AG04449 (cell line): ENCODE measurements at places on chromosomes 6 and 20.
A peak's percentile ranks its signal among the peaks of the same experiment; 100 is the strongest.

DNA sequence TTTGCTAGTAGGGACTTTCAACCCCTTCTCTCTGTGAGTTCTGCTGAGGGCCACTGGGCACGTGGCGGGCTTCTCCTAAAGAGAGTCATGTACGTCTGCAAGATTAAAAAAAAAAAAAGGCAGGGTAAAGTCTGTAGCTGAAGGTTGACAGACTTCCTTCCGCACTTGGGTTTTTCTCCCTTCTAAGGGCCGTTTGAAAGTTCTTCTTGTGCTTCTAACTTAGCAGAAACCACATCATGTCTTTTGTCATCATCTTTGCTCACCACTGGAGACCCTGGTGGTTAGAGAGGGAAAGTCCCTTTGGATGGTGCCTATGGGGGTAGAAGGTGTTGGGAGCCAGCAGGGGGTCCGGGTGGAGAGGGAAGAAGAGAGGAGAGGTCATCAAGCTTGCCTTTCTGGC lies 31.4 kb downstream of the PRDM1 start:
- DNase-seq: no peak

GRCh38 chr6:71474942-71475341 lies 186.3 kb downstream of the OGFRL1 start:
- DNase-seq: no peak

GRCh38 chr6:2433711-2434110 lies 188.3 kb upstream of the GMDS start:
- no peak for DNase-seq

GRCh38 chr6:5732496-5732895 lies 274.2 kb downstream of the NRN1 start:
- DNase-seq: no peak

GRCh38 chr6:129331450-129332138 lies 378.4 kb downstream of the ARHGAP18 start:
- no peak for DNase-seq

- no peak for DNase-seq
These were observed 4.0 kb downstream of the GCM2 start for GRCh38 chr6:10877871-10878270.

- DNase-seq: no peak
These were observed 232.4 kb upstream of the RSPO3 start for GRCh38 chr6:126886106-126886505.

GRCh38 chr6:137166247-137167098 lies 7.0 kb downstream of the IL22RA2 start:
- DNase-seq: no peak

DNA sequence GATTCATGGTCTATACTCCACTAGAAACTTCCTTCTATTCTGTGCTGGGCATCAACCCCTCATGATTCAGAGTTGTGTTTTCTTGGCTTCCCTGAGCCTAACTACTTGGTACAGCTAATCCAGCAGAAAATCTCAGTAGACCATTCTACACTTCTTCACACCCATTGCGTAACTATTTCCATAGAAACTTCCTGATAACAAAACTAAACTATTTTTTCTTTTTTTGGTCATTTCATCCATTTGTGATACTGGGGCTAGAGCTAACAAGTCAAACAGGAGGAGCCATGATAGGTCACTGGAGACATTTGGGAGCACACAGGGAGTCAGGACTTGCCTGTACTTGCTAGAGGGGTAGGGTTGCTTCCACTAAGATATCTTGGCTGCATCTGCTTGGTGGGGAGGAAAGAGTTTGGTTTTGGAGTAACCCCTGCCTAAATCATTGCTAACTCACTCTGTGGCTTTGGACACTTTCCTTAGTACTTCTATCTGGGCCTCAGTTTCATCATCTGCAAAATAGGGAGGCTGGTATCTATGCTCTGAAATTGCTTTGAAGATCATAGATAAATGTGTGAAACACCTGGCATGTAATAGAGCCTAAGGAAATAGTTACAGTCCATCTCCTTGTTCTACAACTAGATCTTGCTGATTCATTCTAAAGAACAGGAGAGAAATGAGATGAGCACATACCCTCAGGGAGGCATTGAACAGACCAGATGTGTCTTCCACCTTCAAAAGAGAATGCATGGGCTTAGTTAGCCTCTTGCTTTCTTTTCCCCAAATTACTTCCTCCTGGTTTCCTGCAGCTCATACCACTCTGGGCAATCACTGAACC lies 127.9 kb upstream of the ADGRF1 start:
- no peak for DNase-seq

DNA sequence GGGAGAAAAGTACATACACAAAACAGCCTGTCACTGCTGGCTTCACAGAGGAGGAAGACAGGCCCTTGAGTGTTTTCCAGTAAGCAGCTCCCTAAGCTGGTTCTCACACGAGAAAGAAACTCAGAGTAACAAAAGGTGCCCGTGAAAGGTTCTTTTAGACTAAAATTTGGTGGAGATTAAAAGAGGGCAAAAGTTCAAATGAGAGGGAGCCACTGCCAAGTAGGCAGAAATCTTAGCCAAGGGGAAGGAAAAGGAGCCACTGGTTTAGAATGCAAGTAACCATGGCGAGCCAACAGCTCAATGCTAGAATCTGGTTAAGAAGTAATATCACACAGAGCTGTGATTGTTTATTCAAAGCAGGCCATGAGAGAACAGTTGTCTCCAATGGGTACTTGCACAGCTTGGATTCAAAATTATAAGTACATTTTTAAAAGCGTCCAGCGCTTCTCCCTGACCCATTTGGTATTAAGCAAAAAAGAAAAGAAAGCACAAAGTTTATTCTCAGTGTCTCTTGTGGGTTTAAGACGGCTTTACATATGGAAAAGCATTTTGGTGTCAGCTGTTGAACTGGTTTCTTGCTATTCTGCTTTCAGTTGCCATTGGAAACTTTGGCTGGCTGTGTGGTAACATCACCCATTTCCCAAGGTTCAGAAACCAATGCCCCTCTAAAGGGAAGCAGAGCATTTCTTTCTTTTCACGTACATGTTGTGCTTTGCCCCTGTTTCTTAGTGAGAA lies 648.5 kb downstream of the RNF144B start:
- no peak for DNase-seq

DNA sequence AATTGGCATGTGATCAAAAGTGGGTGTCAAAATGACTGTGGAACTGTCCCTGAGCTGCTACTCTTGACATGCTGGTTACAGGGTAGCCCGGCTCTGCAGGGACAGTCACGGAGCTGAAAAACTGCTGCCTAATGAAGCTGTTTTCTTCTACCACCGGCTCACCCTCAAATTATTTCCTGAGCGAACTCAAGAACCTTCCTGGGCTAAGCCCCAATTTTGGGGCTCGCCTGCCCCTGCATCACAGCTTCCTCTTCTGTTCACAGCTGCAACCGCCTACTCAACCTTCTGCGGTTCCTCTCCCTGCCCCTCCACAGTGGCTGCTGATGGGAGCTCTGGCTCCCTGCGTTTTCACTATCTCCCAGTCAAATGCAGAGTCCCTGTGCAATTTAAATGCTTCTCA lies 110.8 kb upstream of the MLN start:
- DNase-seq: no peak

DNA sequence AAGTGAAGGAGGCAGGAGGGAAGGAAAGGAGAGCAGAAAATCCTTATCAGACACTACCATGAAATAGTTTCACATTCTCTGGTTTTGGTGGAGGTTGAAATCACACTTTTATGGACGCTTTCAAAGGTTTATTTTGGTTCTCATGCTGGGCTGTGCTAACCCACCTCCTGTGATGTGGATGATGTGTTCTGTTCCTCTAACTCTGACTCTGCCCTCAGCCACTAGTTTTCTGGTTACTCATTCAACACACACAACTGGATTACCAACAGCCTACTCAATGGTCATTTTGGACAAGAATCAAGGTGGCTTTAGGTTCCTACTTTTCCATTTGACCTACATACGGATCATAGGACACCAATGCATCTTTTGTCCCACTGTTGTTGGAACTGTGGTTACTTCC lies 522.1 kb upstream of the BTBD3 start:
- DNase-seq: no peak

GRCh38 chr20:57653546-57653900 lies 33.3 kb upstream of the ZBP1 start:
- no peak for DNase-seq

DNA sequence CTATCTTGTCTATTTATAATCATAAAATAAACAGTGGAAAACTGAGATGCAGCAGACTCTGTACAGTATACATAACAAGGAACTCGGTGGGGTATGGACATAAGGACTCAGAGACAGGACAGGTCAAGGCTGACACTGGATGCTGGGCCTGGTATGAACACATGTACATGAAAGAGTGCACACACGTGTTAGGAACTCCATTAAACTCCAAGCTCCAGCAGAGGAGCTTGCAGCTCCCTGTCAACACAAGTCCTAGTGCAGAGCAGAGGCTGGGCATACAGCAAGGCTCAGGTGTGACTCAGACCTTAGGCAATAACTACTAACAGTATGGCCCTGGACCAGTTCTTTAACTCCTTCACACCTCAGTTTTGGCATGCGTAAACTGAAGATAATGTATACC lies 17.1 kb downstream of the NAPB start:
- no peak for DNase-seq

DNA sequence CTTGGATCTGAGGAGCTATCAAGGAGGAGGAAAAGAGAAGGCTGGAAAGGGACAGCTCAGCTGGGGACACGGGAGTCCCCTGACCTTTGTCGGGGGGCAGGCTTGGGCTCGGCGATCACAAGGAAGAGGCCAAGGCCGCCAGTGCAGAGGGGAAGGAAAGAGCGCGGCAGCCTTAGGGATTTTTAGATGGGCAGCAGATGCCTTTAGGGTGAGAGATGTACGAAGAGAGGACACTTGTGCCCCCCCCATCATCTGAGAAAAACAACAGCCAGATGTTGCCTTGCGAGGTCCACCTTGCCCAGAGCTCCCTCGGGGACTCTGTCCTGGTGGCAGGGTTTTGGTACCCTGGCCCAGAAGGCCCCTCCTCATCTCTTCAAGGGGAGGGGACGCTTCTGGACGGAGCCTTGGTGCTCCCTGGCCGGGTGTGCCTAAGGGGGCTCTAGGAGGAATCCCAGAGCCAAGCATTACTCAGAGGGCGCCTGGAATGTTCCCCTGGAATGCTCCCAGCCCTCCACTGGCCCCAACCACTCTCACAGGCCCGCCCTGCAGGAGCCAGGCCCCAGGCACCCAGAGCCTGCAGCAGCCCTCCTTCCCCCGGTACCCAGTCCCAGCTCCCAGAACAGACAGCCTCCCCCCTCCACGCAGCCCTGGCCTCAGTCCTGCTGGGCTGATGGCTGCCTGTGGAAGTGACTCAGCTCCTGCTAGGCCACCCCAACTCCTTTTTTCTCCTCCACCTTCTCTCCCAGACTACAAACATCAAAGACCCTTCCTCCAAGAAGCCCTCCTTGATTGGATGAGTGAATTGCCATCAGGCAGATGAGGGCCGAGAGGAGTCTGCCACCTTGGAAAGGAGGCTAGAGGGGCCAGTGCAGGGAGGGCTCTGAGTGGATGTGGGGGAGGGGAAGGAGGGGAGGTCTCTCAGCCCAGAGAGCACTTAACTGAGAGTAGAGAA lies 1.8 kb downstream of the ADAM33 start:
- peak; percentile 57 for DNase-seq

- no peak for DNase-seq
These were observed 35.7 kb upstream of the CD93 start for GRCh38 chr20:23121751-23122320.

DNA sequence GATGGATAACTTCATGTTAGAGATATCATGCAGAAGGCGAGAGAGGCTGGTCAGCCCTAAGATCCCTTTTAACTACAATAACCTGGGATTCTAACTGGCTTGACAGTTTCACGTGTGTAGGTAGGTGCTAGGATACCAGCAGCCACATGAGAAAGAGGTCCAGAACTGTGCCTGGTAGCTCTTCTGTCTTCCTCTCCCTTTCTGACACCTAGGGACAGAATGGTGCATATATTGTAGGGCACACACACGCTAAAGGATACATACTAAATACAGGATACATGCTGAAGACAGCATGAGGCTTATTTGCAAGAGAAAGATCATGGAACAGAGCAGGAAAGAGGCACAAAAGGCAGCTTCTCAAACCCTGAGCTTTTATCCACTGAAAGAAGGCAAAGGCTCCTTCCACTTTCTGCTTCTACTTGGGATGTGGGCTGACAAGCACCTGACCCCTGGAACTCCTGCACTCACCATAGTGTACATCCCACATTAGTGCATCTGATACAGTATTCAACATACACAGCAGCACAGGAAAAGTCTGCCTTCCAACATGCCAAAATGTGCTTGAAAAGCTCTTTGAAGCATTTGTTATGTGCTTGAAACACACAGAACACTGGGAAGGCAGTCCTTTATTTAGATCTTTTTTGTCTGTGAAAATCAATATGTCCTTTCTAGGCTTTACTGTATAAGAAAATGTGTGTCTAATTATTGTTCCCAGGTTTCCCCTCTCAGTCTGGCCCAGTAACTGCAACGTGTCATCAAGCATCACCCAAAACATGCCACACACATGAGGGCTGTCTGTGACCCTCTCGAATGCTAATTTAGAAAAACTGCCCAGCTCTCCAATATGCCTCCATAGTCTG lies 3.2 kb downstream of the SLC22A23 start:
- no peak for DNase-seq

DNA sequence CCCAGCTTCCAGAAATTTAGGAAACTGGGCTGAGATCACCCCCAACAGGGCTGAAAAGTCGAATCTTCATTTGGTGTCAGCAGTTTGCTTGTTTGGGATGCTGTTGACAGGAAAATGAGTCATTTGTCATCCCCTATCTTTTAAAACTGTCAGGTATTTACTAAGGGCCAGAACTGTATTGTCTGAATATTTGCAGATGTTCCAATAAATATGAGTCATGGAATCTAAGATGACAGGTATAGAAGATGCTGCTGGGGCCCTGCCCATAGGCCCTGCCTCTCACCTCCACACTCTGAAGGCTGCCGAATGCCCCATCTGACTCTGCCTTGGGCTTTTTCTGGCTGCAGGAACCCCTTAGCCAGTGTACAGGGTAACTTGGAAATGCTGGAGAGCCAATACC lies 3.9 kb downstream of the ETV7 start:
- DNase-seq: no peak

GRCh38 chr6:158907931-158908330 lies 88.8 kb upstream of the EZR start:
- DNase-seq: no peak

- DNase-seq: no peak
These were observed 224.8 kb downstream of the SYNDIG1 start for GRCh38 chr20:24694157-24694726.

GRCh38 chr6:54419885-54420284 lies 111.6 kb downstream of the TINAG start:
- peak; percentile 71 for DNase-seq

- DNase-seq: no peak
These were observed 22.2 kb downstream of the CEP57L1 start for GRCh38 chr6:109117346-109118035.

- no peak for DNase-seq
These were observed 500.2 kb downstream of the TENT5A start for GRCh38 chr6:81252231-81252630.

GRCh38 chr6:54698974-54699373 lies 147.6 kb upstream of the FAM83B start:
- DNase-seq: no peak

GRCh38 chr6:141050471-141050870 lies 1082.3 kb upstream of the GJE1 start:
- DNase-seq: no peak

- no peak for DNase-seq
These were observed 25.8 kb upstream of the SIRPB2 start for GRCh38 chr20:1517010-1517409.

GRCh38 chr20:63808964-63809674 lies 21.9 kb downstream of the ZBTB46 start:
- no peak for DNase-seq

GRCh38 chr6:32153564-32154513 lies at the start of gene PPT2:
TSS of gene PPT2 (plus strand) at chr6:32154141. CDS start at chr6:32154595, 454 bp downstream.
- DNase-seq: peak; percentile 54

- no peak for DNase-seq
These were observed 47.6 kb downstream of the CPXM1 start for GRCh38 chr20:2752567-2753460.
